ENCODE measurements at places on chromosomes 6 and 20.

GRCh38 chr6:166153966-166154365 is 13.7 kb downstream of the TBXT start:
- DNase-seq, result no peak

DNA sequence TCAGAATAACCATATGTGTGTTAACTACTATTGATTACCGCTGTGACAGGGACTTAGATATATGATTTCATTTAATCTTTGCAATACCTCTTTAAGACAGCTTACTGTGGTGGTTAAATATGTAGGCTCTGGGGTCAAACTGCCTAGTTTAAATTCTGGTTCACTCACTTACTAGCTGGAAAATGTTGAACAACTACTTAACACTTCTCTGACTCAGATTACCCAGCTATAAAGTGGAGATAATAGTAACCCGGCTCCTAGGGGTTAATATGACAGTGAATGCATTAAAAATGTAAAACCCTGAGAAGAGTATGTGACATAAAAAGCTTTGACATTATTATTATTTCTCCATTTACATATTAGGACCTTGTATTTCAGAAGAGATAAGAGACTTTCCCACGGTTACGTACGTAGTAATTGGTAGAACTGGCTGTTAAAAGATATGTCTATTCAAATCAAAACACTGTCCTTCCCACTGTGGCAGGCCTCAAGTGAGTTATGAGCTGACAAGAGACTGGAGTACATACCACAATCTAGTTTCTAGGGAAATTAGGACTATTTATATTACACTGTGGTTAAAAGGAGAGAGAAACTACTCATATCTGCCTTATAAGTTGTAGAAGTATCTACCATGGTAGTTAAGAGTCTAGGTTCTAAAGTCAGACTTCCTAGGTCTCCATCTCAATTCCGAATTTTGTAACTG is 4.4 kb upstream of the PLCB1 start:
- no peak for DNase-seq

- no peak for DNase-seq
These were observed 379.3 kb downstream of the MAFB start for GRCh38 chr20:40309731-40310130.

DNA sequence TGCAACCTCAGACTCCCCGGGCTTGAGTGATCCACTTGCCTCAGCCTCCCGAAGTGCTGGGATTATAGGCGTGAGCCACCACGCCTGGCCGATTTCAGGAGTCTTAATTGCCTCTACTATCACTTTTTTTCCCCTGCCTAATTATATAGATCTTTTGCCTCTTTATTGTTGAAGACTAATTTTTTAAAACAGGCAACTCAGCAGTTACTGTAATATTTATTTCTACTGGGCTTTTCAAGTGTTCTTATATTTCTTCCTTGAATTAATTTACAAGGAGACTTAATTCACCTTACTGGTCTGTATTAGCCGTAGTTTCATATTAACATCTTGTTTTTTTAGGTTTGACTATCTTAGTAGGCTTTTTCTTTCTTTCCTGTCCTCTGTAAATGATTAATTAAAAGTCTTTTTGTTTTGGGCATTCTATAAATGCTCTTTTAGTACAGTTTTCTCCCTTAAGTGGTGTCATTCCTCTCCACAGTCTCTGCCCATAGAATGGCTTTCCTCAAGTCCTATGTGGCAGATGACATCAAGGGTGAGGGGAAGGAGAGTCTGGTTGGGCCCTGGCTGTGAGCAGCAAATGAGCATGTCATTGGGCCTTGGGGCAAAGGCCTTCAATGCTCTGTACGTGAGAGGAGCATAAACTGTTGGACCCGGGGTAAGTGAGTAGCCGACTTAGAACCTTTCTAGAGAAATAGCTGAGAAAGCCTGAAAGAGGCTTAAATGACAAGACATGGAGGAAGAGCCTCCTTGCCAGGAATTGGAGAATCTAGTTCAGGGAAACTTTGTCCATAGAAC is 36.0 kb downstream of the ANKS1A start:
- DNase-seq, result no peak

DNA sequence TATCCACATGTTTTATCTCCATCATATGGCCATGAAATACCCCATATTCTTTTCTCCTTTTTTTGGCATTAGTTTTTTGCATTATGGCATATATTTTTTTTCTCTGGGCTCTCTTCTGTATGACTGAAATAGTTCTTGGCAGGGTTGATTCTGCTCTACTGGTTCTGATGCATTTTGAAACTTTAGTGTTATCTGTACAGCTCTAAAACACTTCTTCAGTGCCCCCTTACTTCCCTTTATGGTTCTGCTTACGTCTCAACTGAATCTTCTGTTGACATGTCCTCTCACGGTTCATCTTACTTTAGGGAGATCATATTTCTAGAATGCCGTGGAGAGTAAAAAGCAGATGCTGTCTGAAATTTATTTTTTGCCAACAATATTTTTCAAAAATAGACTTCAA is 23.2 kb upstream of the TXNDC5 start:
- no peak for DNase-seq

GRCh38 chr6:158631678-158632537 is 12.6 kb downstream of the DYNLT1 start:
- DNase-seq, result peak; percentile 94

GRCh38 chr6:44061375-44062104 is 65.7 kb downstream of the MRPL14 start:
- no peak for DNase-seq

DNA sequence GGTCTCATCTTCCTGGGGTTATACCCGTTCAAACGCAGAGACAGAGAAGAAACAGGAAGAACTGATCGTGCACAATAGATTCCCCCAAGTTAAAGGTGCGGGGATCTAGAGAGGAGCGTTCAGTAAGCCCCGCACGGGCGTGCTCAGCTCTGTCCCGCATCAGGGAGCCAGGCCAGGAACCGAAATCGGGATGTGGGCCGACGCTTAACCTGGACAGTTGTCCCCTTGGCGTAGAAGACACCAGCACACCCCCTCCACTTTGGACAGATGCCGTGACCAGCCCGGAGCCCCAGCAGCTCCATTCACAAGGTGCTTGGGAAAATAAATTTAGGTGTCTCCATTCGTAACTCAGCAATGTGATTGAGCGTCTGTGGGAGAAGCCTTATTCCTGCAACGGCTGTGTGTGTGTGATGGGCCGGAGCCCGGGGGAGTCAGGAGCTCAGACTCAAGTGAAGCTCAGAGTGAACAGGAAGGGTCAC is 24.0 kb upstream of the GATA5 start:
- no peak for DNase-seq
